ENCODE measurements at places on chromosomes 3 and 15.

DNA sequence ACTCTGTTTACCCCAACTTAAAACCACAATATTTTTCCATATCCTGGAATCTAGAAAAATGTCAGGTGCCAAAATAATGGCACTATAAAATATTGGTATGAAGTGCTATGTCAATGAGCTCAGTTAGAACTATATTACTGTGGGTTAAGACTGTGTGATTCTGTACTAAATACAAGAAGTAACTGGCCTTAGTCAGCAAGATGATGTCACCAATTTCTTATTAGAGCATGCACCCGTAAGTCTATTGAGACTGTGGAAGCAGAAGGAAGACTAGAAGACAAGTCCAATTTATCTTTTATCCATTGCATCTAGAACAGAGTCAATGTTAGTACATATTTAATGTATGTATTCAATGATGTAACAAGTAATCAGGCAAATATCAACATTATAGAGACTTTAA, 25.0 kb downstream of the LRRC58 start:
- no peak for DNase-seq

DNA sequence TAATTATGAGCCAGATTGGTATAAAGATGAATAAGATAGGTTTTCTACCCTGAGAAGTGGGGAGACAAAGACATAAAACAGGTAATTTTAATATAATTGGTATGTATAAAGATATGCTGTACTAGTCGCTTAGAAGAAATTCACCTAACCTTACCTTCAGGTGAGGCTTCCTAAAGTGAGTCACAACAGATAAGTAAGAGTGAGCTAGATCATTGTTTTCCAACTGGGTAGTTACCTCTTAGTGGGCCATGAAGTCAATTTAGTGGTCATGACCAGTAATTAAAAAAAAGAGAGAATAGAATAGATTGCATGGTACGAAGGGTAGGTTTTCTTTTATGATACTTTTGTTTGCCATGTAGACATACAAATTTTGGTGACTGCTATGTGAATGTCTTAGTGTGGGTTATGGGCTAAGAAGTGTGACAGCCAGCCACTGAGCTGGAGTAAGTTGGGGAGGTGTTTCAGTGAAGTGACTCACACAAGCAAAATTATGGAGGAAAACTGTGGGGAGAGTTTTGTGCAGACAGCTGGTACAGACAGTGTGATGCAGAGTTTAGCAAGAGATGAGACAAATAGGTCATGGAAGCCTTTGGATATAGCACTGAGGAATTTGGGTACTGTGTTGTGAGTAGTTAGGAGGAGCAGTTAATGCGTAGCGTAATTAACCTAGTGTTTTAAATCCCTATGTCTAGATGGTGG, 8.2 kb downstream of the TRNT1 start:
- no peak for DNase-seq

DNA sequence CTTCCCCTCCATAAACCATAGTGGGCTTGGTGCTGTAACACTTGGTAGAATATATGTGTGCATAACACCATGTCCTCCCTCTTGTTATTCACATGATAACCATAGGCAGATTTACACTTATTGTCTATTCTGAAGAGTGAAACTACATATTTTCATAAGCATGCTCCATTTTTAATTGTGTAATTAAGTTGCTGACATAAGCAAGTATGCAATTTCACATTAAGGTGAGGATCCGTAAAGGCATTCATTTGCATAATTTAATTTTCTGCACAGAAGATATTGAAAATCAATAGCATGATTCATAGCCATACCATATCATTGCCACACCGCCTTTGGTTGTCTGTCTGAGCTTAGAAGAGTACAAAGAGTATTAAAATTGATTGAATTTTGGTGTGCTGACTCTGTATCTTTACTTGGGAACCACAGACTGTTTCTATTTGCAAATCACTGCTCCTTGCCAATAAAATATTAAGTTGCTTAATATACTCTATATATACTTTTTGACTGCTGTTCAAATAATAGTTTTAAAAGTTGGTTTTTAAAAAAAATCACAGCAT, 182.4 kb downstream of the PTPRG start:
- DNase-seq = no peak

- no peak for DNase-seq
Measured at GRCh38 chr15:101266034-101266433, 11.3 kb downstream of the SELENOS start.

DNA sequence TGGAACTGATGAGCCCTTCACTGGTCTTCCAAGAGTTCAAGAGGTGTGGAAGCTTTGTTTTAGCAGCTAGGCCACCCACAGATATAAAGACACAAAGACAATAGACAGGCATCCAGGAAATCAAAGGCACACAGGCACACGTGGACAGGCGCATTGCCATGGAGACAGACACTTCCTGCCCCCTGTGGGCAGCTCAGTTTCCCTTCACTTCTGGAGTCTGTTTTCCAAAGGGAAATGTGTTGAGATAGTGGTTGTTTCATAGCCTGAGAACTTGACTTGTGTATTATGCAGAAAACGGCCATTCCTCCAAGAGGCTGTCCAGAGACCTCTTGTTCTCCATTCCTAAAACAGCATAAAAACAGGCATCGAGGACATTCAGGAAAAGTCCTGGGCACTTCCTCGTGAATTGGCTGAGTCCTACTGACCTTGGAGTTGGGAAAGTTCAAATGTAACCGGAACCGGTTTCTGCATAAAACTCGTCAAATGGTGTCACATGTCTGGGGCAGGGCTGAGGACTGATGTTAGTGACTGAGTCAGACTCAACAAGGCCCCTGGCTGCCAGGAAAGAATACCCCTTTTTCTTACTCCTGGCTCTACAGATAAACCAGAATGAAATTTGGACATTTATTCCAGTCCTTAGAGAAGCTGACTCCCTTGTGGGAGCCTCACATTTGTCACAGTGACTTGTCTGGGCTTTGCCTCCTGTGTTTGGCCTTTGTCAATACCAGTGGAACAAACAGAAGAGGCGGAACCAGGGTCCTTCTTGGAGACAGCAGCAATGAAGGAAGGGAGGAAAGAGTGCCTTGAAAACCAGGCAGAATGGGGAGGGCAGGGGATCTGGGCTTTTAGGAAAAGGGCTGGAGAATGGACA, 1.3 kb downstream of the ALPK3 start:
- no peak for DNase-seq
